ENCODE measurements at places on chromosomes 1 and 21.

- DNase-seq: no peak
Observed at GRCh38 chr1:57277681-57278080, 146.2 kb downstream of the DAB1 start.

- DNase-seq: no peak
Observed at GRCh38 chr1:161427733-161428516, 60.2 kb upstream of the CFAP126 start.

DNA sequence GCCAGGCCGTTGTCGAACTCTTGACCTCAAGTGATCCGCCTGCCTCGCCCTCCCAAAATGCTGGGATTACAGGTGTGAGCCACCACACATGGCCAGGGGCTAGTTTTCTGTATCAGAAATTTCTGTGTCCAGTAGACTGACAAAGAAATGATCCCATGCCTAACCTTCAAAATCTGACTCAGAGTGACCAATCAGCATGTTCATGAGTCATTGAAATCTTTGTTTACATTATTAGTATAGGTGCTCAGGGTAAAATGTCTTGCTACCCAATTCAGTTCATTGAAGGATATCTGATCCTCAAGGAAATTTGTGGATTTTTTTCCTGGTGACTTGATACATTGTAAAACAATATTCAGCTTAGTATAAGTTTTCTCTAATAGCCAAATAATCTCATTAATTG, 11.0 kb upstream of the LDLRAD2 start:
- DNase-seq: no peak

DNA sequence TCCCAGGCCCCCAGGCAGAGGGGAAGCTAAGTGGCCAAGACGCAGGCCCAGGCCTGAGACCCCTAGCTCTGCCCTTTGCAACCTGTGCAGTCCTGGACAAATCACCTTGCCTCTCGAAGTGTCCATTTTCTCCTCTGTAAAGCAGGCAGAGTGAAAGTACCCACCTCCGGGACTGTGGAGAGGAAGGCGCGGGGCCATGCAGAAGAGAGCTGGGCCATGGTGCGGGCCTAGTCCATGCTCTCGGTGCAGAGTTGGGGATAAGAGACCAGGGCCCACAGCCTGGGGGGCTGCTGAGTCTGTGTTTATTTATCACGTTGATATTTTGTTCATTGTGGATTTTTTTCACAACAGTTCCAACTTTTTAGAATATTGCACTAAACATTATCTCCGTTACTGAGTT, 160.2 kb upstream of the VAMP3 start:
- DNase-seq: no peak

DNA sequence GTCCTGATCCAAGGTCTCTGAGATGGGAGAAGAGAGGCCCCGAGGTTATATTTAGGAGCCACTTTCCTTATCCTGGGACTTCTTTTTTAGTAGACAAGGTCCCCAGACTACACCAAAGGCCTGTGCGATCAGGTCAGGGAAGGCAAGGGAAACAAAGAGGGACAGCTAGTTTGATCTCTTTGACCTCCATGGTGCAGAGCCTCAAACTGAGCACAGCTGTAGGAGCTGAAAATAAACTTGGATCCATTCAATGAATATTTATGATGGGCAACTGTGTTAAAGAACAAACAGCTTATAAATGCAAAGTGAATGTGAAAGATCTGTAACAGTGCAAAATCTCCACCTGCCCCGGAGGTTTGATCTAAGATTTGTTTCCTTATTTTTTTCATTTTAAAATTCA, 256.6 kb downstream of the DYRK1A start:
- no peak for DNase-seq

DNA sequence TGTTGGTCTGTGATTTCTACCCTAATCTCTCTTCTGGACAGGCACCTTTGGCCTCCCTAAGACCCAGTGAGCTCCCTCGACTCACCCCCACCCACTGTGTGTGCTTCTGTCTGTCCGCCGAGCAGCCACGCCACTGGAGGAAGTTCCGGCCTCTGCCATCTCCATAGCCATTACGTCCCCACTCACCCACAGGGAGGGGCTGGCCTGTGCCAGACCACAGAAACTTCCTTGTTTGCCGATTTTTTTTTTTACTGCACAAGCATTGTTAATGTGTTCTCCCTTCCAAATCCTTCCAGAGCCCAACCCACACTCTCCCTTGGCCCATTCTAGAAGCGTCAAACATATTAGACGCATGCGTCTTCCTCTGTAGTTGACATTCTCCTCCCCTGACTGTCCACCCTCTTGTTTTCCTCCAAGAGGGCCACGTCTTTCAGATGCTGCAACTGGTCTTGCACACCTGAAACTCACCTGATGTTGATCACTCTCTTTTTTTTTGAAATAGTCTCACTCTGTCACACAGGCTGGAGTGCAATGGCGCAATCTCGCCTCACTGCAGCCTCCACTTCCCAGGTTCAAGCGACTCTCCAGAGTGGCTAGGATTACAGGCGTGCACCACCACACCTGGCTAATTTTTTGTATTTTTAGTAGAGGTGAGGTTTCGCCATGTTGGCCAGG, 72.3 kb downstream of the EVA1C start:
- DNase-seq: no peak

GRCh38 chr1:214997685-214998084, 84.9 kb upstream of the KCNK2 start:
- no peak for DNase-seq

GRCh38 chr1:153251988-153252387, 7.5 kb upstream of the LORICRIN start:
- no peak for DNase-seq

DNA sequence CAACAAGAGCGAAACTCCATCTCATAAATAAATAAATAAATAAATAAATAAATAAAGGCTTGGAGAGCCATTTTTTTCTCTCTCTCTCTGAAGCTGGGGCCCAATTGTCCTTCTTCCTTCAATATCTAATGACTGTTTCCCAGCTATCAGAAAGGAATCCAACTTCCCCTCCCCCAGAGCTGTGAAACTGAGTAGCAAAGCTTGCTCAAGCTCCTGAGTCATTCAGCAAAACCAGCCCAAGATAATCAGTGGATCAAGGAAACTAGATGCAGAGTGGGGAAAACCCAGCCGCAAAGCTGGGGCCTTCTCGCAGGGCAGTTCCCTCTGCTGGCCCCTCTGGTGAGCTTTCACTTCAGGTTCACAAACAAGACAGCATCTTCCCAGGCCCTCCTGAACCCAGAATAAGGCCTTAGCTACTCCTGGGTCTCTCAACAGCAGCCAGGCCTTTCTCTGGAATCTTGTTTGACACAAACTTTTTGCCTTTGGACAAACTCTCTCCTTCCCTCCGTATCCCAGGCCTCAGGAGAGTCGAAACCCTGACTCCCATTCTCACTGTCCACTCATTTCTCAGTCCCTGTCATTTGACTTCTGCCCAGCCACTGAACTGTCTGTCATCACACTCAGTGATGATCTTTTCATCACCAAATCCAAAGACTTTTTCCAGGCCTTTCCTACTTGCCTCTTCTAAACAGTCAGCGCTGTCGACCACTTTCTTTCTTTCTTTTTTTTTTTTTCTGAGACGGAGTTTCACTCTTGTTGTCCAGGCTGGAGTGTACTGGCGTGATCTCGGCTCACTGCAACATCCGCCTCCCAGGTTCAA, 18.0 kb upstream of the PTP4A2 start:
- DNase-seq: peak; percentile 54

DNA sequence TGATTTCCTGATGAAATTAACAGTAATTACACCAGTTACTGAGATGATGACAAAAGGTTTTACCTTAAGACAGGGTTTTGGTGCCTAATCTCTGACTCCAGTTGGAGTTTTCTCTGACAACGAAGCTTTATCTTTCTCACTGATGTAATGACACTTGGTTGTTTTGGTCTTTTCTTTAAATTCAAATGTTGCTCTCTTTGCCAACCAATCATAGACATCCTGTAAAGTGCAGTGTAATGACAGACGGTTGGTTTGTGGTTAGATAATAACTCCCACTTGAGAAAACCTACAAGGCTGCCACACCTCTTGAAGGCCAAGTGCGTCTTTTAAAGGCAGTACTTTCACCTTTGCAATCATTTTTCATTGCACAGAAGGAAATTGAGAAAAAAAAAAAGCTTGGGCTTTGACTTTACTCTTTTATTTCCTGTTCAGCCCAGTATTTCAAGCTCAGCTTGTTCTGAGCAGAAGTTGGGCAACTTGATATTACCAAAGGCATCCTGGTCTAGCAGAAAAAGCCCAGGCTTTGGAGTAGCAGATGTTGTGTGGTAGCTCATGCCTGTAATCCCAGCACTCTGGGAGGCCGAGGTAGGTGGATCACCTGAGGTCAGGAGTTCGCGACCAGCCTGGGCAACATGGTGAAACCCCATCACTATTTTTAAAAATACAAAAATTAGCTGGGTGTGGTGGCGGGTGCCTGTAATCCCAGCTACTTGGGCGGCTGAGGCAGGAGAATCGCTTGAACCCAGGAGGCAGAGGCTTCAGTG, 14.9 kb downstream of the PDIK1L start:
- peak; percentile 22 for DNase-seq

- no peak for DNase-seq
Observed at GRCh38 chr1:172325531-172325930, 95.0 kb upstream of the C1orf105 start.

GRCh38 chr1:4561205-4561604, 93.2 kb upstream of the AJAP1 start:
- DNase-seq: no peak

GRCh38 chr1:225469051-225469450, 41.2 kb upstream of the LBR start:
- DNase-seq: no peak
